CD4-positive, alpha-beta T cell treated with Interleukin-4 for 4 hours (primary cell): ENCODE measurements at places on chromosomes 4 and X.

DNA sequence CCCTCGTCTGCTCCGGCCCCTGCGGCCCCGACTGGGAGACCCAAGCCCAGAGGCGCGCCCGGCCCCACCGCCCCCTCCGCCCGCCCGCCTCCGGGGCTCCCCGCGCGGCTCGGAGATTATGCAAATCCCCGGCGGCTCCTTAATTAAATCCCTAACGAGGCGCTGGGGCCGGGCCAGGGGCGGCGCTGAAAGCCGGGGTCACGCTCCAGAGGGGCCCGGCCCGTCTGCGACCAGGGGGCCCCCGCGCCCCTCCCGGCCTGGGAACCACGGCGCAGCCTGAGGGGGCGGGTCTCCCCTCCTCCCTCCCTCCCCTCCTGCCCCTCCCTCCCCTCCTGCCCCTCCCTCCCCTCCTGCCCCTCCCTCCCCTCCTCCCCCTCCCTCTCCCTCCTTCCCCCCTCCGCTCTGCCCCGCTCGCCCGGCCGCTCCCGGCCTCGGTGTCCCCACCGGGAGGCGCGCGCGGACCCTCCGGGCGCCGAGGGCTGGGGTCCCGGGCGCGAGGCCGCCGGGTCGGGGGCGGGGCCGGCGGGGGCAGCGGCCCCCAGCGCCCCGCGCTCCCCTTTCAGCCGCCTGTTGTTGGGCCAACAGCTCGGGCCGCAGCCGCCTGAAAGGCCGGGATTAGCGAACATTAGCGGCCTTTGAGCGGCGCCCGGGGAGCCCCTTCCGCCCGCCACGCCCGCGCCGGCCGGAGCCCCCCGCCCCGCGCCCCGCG, 25.9 kb upstream of the FGFR3 start:
- DNase-seq = no peak

GRCh38 chr4:56438766-56439165, 2.7 kb downstream of the PAICS start:
- no peak for DNase-seq

DNA sequence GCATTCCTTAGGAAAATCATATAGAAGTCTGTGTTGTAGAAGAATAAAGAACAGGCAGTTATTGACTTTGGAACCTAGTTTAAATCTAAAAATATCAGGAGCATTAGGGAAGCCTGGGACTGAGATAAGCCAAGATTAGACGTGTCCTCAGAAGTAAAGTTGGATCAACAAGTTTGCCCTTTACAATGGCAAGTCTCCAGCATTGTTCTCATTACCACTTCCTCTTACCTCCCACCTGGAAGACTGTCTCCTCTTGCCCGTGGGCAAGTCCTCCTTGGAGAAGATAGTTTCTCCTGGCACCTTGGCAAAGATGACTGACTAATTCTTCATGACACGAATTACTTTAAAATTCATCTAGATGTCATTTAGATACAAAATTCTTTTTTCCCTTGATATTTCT, 37.8 kb downstream of the CNKSR2 start:
- DNase-seq = no peak

DNA sequence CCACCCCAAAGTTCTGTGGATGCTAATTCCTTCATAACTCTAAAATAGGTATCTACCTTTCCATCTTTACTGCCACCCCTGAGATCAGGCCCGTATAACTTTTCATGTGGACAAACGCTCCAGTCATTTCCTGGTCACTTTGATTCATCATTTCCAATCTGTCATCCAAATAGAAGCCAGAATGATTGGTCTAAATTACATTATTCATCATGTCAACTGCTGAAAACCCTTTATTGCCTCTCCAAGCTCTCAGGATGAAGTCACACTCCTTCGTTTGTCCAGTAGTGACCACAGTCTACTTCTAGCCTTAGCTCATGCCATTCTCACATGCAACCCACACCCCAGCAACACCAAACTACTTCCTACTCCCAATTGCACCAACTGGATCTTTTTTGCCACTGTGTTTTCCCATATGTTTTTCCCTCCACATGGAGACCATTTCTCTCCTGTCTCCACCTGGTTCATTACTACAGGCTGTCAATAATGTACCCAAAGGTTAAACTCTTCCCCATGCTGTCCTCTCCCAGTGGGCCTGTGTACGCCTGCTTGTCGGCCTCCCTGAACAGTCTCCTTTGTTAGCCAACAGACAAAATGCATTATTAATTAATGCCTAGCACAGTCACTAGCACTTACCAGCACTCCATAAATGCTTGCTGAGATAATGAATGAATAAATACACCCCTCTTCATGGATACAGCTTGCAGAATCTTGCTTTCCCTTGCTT, 382.6 kb upstream of the NOCT start:
- DNase-seq = no peak

DNA sequence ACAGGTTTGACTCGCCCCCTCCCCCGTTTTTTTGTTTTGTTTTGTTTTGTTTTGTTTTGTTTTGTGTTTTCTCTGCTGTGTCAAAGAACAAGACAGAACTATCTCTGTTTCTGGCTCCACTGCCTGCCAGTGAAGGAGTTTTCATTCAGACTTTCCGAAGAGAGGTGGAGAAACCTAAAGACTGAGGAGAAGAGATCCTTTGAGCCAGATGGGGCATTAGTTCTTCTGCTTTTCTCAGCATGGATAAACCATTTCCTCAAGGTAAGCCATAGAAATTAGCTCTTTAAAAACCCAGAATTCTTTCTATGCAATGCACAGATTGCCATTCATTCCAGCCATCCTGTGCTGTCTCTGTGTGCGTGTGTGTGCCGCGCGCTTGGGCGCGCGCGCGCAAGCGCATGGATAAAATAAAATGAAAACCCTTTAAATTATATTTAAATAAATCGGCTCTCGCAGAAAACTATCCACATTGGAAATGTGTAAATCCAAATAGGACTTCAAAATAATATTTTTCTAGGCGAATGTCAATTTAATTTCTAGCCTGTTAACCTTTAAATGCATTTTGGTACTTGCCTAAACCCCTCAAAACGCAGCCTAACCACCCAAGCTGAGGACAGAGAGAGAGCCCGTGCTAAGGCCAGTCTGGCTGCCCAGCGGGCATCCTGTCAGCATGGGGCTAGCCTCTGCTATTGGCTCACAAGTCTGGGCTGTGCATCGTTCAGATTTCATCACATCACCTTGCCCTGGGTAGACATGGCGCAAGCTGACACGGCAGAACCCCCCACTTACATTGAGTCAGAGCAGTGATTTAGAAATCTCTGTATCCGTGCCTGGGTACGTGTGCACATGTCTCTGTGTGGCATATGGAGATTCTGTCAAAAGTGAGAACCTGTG, 113.0 kb upstream of the VAMP7 start:
- DNase-seq = no peak

GRCh38 chr4:159048166-159048886, 54.6 kb upstream of the RAPGEF2 start:
- no peak for DNase-seq

- no peak for DNase-seq
Measured at GRCh38 chrX:103187953-103188475, 26.9 kb upstream of the BEX4 start.

DNA sequence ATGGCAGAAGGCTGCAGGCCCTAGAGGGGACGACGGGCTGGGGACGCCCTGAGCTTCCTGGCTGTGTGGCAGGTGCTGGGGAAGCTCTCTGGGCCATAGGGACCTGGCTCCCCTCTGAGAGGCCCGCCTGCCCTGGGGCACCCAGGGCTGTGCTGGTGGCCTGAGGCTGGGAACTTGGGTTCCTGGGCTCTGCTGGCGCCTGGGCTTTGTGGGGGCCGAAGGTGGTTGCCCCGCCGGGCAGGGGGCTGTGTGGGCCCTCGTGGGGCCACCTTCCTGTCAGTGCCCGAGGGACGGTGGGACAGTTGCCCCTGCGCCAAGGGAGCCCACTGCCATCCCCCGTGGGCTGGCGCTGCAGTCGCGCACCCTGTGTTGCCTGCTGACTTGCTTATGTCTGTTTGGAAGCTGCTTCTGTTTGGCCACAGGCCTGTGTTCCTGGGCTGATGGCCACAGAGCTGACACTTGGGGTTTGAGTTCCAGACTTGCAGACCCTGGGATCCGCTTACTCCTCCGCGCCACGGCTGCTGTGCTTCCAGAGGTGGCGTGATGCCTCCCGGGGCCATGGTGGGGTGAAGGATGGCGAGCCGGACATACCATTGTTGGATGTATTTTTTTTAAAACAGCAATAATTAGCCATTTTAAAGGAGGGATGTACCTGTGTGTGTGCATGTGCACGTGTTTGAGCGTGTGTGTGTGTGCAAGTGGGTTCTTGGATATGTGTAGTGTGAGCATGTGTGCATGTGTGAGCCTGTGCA, 8.5 kb downstream of the NAT8L start:
- DNase-seq = no peak

GRCh38 chr4:157888281-157888680, 284.5 kb downstream of the GASK1B start:
- no peak for DNase-seq

GRCh38 chr4:24063731-24064130, 173.9 kb upstream of the PPARGC1A start:
- no peak for DNase-seq

GRCh38 chrX:151790481-151791160, 56.1 kb downstream of the CNGA2 start:
- no peak for DNase-seq

DNA sequence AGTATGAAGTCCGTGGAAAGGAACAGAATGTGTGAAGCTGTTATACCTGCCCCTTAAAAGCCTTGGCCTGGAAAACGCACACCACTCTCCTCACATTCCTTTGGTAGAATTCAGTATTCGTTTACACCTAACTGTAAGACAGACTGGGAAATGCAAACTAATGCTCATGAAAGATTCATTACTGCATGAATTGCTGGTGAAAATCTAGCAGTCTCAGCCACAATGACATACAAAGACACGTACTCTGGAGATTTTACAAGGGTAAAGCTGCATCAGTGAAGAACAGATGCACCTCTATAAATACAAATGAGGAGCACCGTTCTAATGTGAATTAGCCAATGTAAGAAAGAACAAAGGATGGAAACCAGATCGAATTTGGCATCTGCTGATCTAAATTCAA, 2051.3 kb downstream of the PCDH7 start:
- DNase-seq = no peak

GRCh38 chr4:176413171-176413570, 93.4 kb downstream of the SPCS3 start:
- no peak for DNase-seq

GRCh38 chr4:73897380-73898136, 28.4 kb downstream of the CXCL1 start:
- DNase-seq = no peak

GRCh38 chrX:34654696-34655490, 2.2 kb downstream of the TMEM47 start:
- DNase-seq = no peak

DNA sequence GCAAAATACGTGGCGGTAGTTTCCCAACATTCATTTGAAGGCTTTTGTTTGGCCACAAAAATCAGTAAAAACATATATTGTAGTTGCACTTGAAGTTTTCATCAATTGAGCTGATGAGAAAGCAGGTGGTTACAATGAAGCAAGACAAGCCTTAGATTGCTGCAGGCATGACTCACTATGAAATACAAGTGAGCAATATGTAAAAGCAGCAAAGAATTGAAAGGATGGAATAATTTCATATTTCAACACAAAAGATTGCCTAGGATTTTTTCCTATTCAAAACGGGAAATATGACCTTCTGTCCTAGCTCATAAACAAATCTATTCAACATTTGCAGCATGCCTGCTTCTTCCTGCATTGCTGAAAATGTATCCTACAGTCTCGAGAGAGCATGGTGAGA, 190.9 kb upstream of the BANK1 start:
- DNase-seq = no peak

GRCh38 chrX:119417376-119417775, 18.2 kb downstream of the SLC25A43 start:
- no peak for DNase-seq

DNA sequence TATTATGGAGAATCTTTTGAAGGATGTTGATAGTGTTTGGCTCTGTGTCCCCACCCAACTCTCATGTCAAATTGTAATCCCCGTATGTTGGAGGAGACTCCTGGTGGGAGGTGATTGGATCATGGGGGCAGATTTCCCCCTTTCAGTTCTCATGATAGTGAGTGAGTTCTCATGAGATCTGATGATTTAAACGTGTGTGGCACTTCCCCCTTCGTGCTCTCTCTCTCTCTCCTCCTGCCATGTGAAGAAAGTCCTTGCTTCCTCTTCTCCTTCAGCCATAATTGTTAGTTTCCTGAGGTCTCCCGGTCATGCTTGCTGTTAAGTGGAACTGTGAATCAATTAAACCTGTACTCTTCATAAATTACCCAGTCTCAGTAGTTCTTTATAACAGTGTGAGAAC, 166.1 kb upstream of the NUDT6 start:
- no peak for DNase-seq

GRCh38 chrX:39000802-39001201, 199.5 kb downstream of the MID1IP1 start:
- no peak for DNase-seq

- DNase-seq = no peak
Measured at GRCh38 chrX:131626681-131627296, 82.9 kb downstream of the OR13H1 start.

DNA sequence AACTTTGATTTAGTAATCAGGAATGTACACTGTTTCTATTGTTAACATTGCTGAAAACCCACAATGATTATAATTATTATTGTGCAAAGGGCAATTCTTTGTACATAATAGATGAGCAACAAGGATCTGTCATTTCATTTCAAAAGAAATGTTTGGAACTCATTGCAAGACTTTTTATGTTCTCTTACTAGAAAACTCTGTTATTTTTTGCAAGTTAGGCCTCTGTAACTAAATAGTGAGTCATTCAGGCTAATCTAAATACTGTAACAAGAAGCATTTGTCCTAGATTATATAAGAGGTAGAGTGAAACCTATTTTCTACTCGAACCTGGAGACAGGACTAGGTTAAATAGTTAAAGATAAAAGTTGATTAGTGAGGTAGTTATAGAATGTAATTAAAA, 93.2 kb upstream of the FAM47B start:
- DNase-seq = no peak

DNA sequence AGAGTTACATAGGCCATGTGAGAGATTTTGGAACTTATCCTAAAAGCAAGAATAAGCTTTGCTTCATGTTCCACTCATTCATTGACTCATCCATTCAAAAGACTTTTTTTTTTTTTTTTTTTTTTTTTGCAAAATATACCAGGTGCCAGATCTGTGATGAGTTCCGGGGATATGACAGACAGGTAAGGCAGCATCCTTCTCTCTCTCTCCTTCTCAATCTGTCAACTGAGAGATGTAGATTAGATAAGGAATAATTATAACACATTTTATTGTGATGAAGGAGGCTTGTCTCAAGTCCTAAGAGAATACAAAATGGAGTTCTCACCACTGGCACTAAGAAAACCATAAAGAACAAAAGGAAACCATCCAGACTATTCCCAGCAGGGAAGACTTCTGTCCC, 190.2 kb upstream of the CPEB2 start:
- DNase-seq = no peak
